ENCODE measurements at places on chromosomes 2 and 18.

DNA sequence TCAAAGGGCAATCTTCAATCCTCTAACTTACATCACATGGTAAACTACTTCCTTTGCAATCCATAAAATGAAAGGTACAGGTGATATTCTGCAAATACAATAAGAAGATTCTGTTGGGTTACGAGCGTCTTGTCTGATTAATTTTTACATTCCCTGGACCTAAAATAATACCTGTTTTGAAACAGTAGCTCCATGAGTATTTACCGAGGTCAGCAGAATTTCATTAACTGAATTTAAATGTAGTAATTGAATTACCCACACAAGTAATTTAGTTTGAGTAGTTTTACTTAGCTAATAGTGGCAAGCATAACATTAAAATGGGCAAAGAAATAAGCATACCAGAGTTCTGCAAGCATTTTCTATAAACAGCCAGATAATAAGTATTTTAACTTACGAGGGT lies 652.0 kb downstream of the DPP10 start:
- no peak for DNase-seq

DNA sequence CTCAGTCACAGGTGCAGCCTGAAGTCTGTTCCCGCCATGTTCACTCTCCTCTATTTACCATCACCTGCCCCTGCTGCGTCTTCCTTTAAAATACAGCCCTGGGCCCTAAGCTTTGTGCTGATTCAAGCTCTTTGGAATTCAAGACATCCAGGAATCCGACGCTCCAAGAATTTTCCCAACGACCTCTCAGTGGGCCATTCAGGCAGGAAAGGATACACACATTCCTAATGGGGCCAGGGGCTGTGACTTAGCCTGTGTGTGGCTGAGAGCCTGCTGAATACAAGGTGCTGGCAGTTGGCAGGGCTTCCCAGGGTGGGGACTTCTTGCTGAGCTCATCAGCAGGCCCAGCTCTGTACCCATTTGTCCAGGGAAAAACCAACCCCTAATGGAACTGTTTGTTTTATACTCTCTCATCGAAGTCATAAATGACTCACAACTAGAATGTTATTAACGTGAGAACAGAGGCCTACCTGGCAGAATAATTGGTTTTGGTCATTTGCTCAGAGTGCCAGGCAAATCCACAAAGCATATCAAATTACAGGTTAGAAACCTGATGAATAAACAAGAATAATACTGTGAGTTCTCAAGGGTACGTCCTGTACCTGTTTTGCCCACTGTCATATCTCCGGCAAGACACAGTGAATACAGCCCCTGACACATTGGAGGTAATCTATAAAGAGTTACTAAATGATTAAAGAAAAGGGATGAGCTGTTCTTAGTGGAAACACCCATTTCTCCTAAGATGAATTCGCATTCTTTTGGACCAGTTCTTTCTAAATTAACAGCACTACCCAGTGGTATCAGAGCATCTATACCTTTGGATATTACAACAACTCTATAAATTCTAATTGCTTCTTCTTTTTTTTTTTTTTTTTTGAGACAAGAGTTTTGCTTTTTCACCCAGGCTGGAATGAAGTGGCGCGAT lies 12.6 kb upstream of the KCMF1 start:
- no peak for DNase-seq

DNA sequence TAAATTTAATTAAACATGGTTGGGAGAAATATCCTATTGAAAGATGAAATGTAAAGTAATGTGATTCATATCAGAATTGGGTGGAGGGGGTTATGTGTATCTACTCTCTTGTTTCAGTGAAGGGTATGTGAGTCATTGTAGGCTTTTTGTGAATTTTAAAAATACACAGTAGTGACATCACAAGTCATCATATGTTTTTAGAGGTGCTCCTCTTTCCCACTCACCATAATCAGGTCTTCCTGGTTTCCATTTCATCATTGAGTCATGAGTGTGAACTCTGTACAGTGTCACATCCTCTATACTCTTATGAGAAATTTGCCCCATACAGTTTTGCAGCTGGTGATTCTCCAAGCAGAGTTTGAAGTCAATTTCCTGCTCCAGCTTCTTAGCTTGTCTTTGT lies 18.8 kb downstream of the FSIP2 start:
- no peak for DNase-seq

DNA sequence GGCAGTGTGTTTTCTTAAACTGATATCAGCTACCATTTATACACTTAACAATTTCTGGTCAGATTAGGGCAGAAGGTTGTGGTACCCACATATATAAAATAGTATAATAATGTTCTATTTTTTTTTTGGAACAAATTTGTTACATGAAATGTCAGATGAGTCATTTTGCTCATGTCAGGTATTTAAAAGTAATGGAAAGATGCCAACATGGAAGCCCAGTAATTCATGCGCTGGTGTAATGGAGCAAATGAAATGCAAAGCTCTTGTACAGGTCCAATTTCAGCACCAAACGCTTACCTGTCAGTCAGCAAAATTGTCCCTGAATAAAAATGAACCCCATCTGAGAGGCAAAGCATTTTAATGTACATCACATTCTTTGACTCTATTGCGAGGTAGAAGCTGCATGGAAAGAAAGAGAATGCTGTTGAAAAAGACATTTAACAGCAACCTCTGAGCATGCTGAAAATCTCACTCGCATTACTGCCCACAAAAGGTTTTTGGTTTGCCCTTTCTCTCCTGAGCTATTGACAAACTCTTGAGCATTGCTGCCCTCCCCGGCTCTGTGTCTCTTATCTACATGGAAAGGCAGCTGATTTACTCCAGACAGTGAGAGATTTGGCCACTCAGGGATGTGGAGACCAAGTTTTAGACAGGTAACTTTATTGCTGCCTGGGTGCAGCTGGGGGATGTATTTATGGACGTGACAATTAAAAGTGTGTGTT lies 217.5 kb downstream of the CAMKMT start:
- DNase-seq = no peak

DNA sequence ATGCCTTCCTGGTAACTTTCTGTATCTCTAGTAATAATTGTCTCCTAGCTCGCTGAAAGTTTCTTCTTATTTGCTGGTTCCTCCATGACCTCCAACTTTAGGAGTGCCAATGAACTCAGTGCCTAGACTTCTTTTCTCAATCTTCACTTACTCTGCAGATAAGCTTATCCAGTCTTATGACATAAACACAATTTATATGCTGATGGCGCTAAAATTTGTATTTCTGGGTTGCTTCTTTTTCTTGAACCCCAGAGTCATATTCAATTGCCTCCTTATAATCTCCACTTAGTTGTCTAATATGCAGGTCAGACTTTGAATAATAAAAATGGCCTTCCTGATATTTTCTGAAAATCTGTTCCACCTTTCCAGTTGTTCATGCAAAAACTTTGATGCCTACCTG lies 182.5 kb downstream of the FSHR start:
- DNase-seq = no peak

DNA sequence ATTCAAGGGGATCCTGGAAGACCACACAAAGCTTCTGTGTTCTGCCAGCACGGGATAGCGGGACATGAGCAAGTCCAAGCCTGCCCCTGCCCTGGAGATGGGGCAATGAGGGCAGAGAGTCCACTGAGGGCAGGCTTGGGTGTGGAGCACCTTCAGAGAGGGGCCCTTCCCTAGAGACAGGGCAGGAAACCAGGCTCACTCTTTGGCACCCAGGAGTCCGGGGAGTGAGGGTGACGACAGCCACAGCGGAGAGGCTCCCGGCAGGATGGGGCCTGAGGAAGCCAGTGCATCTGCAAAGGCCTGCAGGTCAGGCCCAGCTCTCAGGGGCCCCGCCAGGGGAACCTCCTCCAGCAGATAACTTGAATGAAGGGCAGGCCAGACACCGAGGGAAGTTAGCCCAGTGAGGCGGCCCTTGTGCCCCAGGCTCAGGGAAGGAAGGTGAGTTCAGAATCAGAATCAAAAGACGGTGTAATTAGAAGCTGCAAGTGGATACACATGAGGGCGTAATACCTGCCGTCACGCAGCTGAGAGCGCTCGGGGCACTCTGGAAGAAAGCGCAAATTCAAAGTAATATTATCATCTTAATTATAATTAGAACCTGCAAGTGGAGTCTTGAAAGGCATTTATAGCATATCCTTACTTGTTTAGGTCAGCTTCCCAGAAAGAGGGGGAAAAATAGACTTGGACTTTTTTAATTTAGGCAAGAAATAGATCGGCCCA lies 142.6 kb upstream of the LGALSL start:
- no peak for DNase-seq

- DNase-seq = no peak
Measured at GRCh38 chr2:220446106-220446712, 818.8 kb downstream of the SLC4A3 start.

DNA sequence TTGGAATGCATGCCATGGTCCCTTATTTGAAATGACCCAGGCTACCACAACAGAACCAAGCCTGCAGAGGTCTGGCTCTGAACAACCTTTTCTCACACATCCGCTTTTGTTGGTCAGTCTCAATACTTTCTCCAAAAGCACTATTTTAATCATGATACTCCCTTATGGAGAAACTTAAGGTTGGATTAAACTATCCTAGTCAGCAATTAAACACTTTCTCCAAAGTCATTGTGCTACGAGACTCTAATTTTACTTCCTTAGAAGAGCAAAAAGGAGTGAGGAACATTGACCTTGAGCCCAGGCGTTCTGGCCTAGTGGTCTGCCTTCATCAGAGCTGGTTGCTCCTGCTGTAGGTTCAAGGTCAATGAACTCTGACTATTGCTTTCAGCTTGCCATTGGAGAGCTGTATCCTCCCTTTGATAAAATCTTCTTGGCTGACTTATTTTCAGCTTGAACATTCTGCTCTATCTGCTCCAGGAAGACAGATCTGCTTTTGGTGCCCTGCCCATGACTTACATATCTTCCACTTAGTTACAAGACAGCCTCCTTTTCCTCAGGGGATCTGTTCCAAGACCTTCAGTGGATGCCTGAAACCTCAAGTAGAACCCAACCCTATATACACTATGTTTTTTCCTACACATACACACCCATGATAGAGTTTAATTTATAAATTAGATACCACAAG lies 91.2 kb downstream of the NCKAP5 start:
- no peak for DNase-seq

DNA sequence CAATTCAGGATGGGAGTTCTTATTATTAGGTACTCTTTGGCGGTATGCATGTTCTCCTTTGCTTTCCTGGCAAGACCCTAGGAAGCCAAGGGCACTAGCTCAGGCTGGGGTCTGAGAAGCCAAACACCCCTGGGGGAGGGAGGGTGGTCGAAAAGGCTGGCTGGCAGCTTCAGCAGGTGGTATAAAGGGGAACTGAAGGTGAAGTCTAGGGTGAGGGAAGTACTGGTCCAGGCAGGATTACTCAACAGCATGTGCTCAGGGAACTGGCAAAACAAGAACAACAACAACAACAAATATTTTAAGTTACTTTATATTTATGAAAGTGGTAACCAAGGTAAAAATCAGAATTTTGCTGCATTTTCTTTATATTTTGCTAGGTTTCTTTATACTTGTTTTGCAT lies 40.7 kb upstream of the PCBP1 start:
- no peak for DNase-seq

DNA sequence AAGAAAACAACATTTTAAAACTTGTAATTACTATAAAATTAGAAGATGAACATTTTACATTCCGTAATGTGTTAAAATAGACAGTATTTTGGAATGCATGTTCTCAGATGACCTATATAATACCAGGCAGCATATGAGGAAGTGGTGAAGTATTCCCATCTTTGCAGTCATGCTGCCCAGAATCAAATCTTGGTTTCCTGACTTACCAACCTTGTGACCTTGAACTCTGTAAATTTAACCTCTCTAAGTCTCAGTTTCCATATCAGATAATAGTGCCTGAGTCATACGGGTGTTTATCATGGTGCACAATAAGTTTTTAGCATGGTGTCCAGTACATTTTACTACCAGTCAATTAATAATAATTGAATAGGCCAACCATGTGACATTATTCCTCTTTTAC lies 7.3 kb upstream of the GALM start:
- DNase-seq = no peak

GRCh38 chr2:191029280-191029950 lies 15.4 kb upstream of the STAT1 start:
- no peak for DNase-seq

DNA sequence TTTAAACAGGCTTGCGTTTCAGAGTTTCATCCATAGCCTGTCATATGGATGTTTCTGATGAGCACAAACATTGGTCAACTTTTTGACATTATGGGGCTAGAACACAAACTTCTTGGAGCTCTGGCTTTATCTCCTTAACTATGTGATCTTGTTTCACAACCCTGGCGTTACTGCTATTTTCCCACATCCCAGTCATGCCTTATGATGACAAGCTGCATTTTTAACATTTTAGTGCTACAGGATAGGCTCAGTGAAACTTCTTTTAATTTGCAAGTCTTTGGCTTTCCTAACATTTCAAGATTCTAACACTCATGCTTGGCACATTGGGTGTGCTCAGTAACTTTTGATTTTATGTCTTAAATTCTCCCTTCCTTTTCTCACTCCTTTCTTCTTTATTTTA lies 21.0 kb upstream of the PDE1A start:
- DNase-seq = no peak

DNA sequence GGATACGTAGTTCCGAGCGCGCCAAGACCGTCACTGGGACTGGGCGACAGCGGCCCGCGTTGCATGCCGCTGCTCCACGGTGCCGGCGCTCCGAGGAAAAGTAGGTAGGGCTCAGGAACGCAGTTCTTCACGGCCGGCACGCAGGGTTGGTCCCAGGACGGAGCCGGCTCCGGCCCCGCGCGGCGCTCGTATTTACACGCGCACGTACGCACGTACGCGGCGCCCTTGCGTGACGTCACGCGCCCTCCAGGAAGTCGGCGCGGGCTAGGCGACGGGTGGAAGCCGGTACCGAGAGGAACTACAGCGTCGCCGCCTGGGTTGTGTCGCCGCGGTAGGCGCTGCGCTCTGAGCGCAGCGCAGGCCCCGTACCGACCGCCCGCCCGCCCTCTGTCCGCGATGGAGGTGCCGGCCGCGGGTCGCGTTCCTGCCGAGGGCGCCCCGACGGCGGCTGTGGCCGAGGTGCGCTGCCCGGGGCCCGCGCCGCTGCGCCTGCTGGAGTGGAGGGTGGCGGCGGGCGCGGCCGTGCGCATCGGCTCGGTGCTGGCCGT lies at the start of gene CTDP1:
Gene CTDP1 (plus strand): TSS at position 252 of the 548 bp plus-strand sequence. CDS start 145 bp downstream, at position 397.
- peak; percentile 83 for DNase-seq

GRCh38 chr18:12326711-12327460 lies 18.8 kb downstream of the TUBB6 start:
- no peak for DNase-seq

Data from activated effector memory CD4-positive, alpha-beta T cell treated with Interleukin-2 at 50 U/mL for 16 hours (primary cell).